CD4-positive, alpha-beta T cell treated with Interleukin-15 for 1 hour (primary cell): ENCODE measurements at places on chromosomes 3 and 15.
A peak's percentile ranks its signal among the peaks of the same experiment; 100 is the strongest.

- DNase-seq: no peak
Observed at GRCh38 chr3:155449613-155450267, 156.3 kb upstream of the STRIT1 start.

- DNase-seq: no peak
Observed at GRCh38 chr15:39515765-39516164, 65.1 kb upstream of the THBS1 start.

DNA sequence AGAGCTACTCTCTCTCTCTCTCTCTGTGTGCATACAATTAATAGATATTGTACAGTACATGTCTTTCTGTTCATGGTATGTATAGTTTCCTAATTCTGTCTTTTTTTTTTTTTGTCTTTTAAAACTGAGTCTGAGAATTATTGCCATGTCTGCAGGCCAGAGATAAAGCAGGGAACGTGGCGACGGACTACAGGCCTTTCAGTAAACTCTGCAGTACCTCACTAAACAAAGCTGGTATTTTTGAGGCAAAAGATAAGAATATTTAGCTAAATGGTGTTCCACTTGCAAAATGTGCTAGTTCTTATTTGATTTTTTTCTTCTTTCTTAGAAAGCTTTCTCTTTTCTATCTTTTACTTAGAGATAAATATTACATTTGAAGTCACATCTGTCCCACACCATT lies 44.0 kb upstream of the EHHADH start:
- no peak for DNase-seq

DNA sequence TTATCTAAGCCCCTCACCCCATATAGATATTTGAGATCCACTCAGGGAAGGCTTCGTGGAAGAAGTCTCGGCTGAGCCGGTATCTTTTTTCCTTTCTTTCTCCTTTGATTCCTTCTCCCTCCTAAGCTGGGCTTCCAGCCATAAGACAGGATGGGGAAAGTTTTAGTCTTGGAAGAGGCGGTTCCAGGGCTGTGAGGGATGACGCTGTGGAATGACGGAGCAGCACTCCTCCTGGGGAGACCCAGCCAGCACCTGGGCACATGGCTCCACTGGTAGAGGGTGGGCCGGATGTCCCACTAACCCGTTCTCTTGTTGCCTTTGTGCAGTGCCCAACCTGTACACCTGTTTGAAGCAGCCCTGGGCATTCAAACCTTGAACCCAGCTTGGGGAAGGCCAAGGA lies 43.2 kb upstream of the FAM107A start:
- no peak for DNase-seq

DNA sequence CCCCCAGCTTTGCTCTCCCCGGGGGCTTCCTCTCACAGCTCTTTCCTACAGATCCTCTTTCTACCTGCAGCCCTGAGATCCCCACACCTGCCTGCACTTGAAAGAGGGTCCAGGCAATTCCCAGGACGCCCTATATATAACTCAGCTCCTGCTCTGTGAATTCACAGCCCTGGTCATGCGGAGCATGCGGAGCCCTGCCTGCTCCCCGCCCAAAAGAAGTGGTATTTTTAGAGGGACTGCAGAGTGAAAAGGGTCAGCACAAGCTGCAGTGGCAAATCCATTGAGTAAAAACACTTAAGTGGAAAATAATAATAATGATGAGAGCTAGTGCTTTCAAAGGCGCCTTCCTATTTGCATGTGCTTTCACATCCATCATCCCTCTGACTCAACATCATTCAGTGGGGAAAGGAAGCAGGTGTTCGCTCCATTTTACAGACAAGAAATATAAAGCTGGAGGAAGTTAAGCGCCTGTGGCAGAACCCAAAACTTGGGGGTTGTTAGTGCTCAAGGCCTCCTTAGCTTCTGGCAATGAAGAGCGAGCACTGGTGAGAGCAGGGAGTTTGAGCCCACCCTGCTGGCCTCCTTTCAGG lies 76.3 kb upstream of the LIPC start:
- no peak for DNase-seq

- no peak for DNase-seq
Observed at GRCh38 chr15:75661100-75661755, 13.5 kb downstream of the SNX33 start.

DNA sequence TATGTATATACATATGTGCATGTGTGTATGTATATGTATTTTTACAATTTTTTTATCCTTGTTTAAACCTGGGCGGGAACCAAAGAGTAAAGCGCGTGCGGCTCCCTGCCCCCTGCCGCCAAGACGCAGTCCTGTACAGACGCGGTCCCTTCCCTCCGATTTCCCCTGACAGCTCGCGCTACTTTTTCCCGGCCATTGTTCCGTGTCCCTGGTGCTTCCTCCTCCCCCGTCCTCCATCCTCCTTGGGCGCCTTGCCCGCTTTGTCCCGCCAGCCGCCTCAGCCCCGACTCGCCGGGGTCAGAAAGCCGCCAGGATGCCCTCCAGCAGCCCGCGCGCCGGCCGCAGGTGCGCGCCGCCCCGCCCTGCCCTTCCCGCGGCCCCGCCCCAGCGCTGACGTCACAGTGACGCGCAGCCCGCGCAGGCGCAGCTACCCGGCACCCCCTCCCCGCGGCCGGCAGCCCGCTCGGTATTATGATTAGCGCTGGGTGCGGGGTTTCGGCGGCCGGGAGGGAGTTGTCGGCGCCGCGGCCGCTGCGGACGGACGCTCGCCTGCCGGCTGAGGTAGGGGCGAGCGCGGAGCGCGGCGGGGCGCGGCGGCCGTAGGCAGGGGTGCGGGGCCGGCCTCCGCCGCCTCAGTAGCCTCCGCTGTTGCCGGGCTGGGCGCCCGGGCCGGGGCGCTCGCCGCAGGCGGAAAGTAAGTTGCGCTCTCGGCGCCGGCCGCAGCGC lies at the start of gene SNRK:
SNRK (plus strand) TSS at position 426 of the 726 bp plus-strand sequence. CDS start 16,664 bp downstream, outside the sequence.
- peak; percentile 85 for DNase-seq

DNA sequence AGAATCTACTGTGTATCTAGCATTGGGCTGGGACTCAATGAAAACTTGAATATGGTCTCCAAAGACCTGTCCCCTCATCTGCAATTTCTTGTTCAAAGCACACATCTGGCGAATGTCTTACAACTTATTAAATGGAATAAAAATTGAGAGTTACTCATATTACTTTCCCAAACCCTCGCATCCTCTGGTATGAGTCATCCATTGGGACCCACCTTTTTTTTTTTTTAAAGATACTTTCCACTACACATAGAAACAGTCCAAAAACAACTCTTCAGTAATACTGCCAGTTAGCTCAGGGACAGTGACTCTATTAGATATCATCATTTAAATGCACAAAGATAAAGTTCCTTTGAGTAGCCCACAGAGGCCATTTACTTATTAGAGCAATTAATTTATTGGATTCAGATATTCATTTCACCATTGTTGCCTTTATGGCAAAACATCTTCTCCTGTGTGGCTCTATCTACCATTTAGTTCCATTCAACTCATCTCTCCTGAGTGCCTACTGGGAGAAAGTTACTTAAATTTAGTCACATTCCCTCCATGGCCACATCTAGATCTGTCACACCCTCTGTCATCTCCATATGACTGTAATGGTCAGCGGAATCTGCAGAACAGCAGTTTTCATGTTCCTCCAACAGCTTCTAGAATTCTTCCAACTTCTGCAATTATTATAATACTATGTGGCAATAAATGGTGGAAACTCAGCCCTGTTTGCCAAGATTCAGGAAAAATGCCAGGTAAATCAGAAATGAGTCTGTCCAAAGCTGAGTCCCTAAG lies 77.9 kb upstream of the ARHGEF3 start:
- no peak for DNase-seq

- DNase-seq: no peak
Observed at GRCh38 chr3:171747223-171747920, 62.9 kb downstream of the PLD1 start.
